ENCODE measurements at places on chromosomes 7 and 10. TPM values are rescaled to one million over a fixed set of nuclear protein-coding genes. Genes with fewer than 3 reads are reported as not detected.

The SPDYE2 gene
- polyA plus RNA-seq: not detected

The GATA3 gene
- polyA plus RNA-seq: 4.0 TPM

The ANKRD61 gene
- polyA plus RNA-seq: 0.22 TPM

The CRPPA gene
- polyA plus RNA-seq: 0.66 TPM

The ZNF775 gene
- polyA plus RNA-seq: 1.9 TPM

The CDNF gene
- polyA plus RNA-seq: 1.1 TPM

The LRRC4 gene
- 0.01 TPM for polyA plus RNA-seq

DNA sequence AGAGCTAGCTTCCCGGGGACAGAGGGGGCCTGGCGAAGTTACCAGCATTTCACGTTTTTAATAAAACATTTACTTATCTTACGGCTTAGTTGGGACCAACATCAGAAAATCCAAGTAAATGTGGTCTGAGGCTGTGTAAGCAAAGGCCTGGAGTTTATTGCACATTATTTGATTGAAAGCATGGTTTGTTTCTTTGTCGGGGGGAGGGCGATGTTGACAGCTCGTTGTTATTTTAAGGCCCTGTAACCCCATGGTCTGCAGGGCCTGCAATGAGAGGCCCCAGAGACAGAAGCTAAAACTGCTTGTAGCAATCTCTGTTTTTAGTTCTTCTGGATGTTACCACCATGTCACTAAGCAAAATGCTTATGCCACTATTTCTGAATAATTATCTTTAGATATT, 88.9 kb downstream of the MYOF start:
- no peak overlapping the region for H3K27ac ChIP-seq
- no peak overlapping the region for H3K4me3 ChIP-seq
- DNase-seq: no peak
- H3K27me3 ChIP-seq: no peaks in the 10 kb centered on the region
- no peaks in the 10 kb centered on the region for H3K4me1 ChIP-seq

DNA sequence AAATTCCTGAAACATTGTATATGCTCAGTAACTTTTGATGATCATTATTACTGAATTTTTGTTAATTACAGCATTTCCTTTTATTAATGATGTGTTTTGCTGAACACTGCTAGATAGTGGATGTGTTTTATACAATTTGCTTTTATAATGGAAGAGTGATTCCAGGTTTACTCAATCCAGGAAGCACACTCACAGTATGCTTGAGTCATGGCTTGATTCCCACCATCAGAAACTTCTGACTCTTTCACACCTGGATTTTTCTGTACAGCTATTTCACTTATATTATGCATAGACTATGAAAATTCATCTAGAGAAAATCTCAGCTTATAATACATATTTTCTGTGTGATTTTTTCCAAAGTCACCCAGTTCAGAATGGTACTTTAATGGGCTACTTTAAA, 1040.9 kb downstream of the GRM8 start:
- H3K36me3 ChIP-seq: no peaks in the 10 kb centered on the region
- peaks cover 5% of the 10 kb centered on the region for H3K4me1 ChIP-seq
- H3K4me3 ChIP-seq: no peak overlapping the region
- H3K27me3 ChIP-seq: no peaks in the 10 kb centered on the region
- DNase-seq: no peak
- no peak overlapping the region for H3K27ac ChIP-seq

DNA sequence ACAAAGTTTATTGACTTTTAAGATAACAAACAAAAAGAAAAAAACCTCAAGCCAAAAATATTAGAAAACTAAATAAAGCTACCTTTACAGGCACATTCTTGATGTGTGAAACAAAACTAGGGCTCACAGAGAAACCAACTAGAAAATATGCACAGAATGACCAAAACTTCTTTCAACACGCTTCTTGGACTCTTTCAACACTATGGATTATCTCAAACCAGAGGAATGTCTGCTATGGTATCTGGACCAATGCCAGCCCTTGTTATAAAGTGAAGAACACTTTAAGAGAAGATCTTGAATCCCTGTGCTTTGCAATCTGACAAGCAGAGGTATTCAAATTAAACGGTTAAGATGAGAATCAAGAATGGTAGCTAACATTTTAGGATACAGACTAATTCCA, 76.6 kb downstream of the DNAJC1 start:
- peaks cover 35% of the 10 kb centered on the region for H3K4me1 ChIP-seq
- H3K4me3 ChIP-seq: peak overlapping the region; percentile 52
- DNase-seq: peak; percentile 85
- peak overlapping the region; percentile 51 for H3K27ac ChIP-seq
- H3K27me3 ChIP-seq: no peaks in the 10 kb centered on the region
- H3K36me3 ChIP-seq: no peaks in the 10 kb centered on the region

- no peak for DNase-seq
- no peaks in the 10 kb centered on the region for H3K27me3 ChIP-seq
- H3K4me3 ChIP-seq: no peak overlapping the region
Measured at GRCh38 chr10:19958787-19959186, 142.6 kb downstream of the PLXDC2 start.

- no peaks in the 10 kb centered on the region for H3K36me3 ChIP-seq
Measured at GRCh38 chr7:74320645-74321221, 31.5 kb downstream of the CLIP2 start.

Data from keratinocyte (primary cell).